ENCODE measurements at places on chromosomes 1 and 21. TPM values are rescaled to one million over a fixed set of nuclear protein-coding genes. Genes with fewer than 3 reads are reported as not detected.

Gene TMEM234
- 38.6 TPM for polyA plus RNA-seq

Gene FBXO44
- 41.2 TPM for polyA plus RNA-seq

Gene BRDT
- not detected for polyA plus RNA-seq

Gene CD1D
- 3.7 TPM for polyA plus RNA-seq

Gene HORMAD1
- polyA plus RNA-seq: not detected

Gene ATP1A2
- 0.80 TPM for polyA plus RNA-seq

Gene TDRD5
- polyA plus RNA-seq: not detected

Gene SLC16A4
- 8.3 TPM for polyA plus RNA-seq

Gene CELA3A
- polyA plus RNA-seq: not detected

Gene CELSR2
- polyA plus RNA-seq: 3.3 TPM

Gene CASZ1
- 8.3 TPM for polyA plus RNA-seq

Gene H6PD
- 26.3 TPM for polyA plus RNA-seq

Gene ATP8B2
- 11.7 TPM for polyA plus RNA-seq

Gene KCNJ15
- polyA plus RNA-seq: 0.88 TPM

Gene NCF2
- 3.1 TPM for polyA plus RNA-seq

Gene PTPRU
- polyA plus RNA-seq: 29.9 TPM

Gene YOD1
- polyA plus RNA-seq: 5.6 TPM

Gene CCDC17
- 0.73 TPM for polyA plus RNA-seq

Gene LYPD8
- not detected for polyA plus RNA-seq

Gene CADM3
- 0.77 TPM for polyA plus RNA-seq

Gene CYP2J2
- 2.7 TPM for polyA plus RNA-seq

Gene NECTIN4
- 12.7 TPM for polyA plus RNA-seq

Gene SMYD3
- 68.5 TPM for polyA plus RNA-seq

Gene CHIA
- not detected for polyA plus RNA-seq

Gene OVAAL
- polyA plus RNA-seq: not detected

Gene TSEN15
- 20.7 TPM for polyA plus RNA-seq

Gene FBXO2
- polyA plus RNA-seq: 349 TPM

Gene LIN28A
- 0.23 TPM for polyA plus RNA-seq

Gene CSF3R
- polyA plus RNA-seq: 22.3 TPM

Gene LBR
- 33.3 TPM for polyA plus RNA-seq

Gene PGLYRP4
- not detected for polyA plus RNA-seq

Gene LCE3D
- not detected for polyA plus RNA-seq

Gene ATAD3C
- 1.2 TPM for polyA plus RNA-seq

Gene TMEM240
- polyA plus RNA-seq: 2.1 TPM

Gene SPRR2G
- not detected for polyA plus RNA-seq

Gene KIF21B
- 0.19 TPM for polyA plus RNA-seq

Gene ZMYM4
- 24.5 TPM for polyA plus RNA-seq

Gene TEKT2
- 0.16 TPM for polyA plus RNA-seq

Gene SNRPE
- polyA plus RNA-seq: 272 TPM

Gene CYP4A22
- 7.3 TPM for polyA plus RNA-seq

Gene PEX11B
- polyA plus RNA-seq: 26.8 TPM

Gene TMEM61
- 0.22 TPM for polyA plus RNA-seq

Data from hepatocyte (in vitro differentiated cells).